Hindlimb muscle (tissue), 1 donor: ENCODE measurements at places on chromosomes 7 and 10. TPM values are rescaled to one million over a fixed set of nuclear protein-coding genes. Genes with fewer than 3 reads are reported as not detected.

GRCh38 chr10:120667276-120667675 lies 183.9 kb upstream of the WDR11 start:
- DNase-seq = no peak

DNA sequence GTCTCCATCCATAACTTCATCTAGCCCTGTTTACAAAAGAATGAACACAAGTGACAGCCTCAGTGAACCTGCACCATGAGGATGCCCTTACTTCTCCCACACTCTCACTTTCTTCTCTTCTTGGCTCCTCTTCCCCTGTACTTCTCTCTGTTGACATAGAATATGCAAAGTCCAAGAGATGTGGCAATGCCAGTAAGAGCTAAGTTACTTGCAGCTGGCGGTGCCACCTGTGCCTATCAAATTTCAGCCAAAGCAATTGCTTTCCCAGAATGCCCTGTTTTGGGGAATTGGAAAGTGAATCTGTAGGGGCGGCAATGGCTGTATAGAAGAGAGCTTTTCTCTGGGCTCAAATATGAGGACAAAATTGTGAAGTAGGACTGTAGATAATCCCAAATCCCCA lies 557.8 kb downstream of the AUTS2 start:
- DNase-seq = no peak

DNA sequence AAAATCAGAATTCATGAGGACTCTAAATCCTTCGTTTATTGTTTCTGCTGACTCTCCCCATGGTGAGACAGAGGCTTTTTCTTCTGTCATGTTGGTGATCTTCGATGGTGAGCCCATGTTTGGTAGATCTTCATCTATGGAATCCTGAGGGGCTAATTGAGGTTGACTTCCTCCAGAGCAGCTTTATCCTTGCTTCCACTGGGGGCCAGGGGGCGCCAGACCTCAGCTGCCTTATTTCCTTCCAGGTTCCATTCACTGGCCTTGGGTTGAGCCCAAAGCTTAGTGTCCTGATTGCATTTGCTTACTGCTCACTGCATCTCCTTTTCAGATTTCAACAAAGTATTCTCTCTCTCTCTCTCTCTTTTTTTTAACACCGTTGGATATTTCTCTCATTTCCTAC lies 80.7 kb downstream of the GCC1 start:
- no peak for DNase-seq

- DNase-seq = peak; percentile 68
These were observed 729 bp downstream of the DNAJB6 start for GRCh38 chr7:157337316-157338149.

- DNase-seq = peak; percentile 42
These were observed 83.7 kb upstream of the BET1 start for GRCh38 chr7:94087664-94088352.

DNA sequence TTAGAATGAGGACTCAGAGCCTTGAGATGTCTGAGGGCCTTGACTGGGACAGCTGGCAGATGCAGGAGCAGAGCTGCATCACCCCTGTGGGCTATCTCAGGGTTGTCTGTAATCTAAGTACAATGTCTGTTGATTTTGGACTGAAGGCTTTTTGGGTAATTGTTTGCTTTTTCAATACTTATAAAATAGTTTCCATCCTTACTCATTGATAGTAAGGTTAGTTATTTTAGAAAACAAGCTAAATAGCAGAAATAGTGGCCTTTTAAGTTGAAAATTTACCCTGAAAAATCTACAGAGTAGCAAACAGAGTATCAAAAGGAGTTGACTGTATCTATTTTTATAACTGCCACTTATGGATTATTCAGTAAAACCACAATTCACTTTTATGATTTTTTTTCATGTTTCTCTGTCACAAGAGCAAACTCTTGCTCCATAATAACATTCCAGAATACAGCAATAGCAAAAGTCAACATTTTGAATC lies 179.7 kb downstream of the CFTR start:
- no peak for DNase-seq

GRCh38 chr7:157612664-157613561 lies 276.1 kb downstream of the DNAJB6 start:
- peak; percentile 16 for DNase-seq

DNA sequence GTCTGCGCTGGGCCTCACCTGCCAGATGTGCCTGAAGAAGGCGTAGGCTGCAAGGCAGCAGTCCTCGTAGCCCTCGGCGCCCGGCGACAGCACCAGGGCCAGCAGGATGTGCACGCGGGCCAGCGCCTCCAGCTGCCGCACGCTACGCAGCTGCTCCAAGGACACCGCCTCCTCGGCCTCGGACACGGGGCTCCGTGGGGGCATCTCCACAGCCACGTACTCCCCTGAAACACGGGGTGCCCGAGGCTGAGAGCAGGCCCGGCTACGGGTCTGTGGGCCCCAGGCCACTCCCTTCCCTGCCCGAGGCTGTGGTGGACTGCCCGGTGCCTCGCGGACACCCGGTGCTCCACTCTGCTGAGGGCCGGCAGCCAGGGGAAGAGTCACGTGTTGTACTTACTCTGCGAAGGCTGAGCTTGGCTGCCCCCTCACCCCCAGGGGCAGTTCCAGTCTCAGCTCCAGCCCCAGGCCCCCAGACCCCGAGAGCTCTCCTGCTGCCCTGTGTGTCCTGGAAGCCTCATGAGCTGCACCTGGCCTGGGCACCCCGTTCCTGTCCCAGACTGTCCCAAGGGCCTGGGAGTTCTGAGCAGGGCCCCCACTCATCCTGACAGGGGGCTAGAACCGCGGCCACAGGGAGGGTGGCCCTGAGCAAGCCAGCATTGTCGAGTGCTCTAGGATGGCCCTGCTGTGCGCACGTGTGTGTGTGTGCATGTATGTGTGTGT lies 62.8 kb downstream of the CFAP46 start:
- peak; percentile 47 for DNase-seq

- DNase-seq = no peak
These were observed 56.2 kb upstream of the ZNF438 start for GRCh38 chr10:31087851-31088250.

DNA sequence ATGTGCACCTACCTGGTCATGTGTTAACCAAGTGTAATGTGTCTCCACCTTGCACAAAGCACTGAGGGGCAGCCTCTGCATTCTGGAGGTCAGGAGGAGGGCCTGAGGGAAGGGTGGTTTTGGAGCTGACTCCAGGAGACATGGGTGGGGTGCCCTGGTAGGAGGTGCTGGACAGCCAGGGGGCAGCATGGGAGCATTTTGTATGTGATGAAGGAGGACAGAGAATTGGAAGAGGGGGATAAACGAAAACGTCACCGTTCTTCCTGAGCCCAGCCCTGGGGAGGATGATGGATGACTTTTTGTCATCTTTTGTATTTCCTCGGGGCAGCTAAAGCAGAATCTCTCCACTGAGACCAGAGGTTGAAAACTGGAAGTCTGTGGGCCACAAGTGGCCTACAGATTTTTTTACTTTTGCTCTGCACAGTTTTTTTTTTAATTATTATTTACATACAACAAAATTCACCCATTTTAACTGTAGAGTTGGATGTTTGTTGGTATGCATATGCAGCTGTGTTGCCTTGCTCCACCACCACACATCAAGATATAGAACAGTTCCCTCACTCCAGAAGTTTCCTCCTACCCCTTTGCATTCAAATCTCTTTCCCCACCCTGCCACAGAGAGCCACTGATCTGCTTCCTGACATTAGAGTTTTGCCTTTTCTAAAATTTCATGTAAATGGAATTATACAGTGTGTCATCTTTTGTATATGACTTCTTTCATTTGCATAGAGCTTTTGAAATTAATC lies 242.5 kb downstream of the VTI1A start:
- DNase-seq = peak; percentile 33

DNA sequence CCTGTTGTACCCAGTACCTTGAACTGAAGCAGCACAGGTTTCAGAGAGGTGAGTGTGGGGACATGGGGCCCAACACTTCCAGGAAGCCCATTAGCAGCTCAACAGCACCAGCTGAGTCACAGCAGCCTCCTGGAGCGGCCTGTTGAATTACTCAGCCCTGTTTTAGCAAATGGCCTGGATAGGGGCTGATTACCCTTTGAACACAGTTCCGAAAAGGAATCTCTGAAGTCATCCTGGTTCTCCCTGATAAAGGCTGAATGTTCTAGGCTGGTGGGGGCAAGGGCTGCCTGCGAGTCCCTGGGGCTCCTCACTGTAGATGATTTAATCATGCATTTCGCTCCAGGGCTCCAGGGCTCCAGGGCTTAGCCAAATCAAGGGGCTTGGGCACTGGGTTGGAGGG lies 287.5 kb downstream of the GRID1 start:
- no peak for DNase-seq

DNA sequence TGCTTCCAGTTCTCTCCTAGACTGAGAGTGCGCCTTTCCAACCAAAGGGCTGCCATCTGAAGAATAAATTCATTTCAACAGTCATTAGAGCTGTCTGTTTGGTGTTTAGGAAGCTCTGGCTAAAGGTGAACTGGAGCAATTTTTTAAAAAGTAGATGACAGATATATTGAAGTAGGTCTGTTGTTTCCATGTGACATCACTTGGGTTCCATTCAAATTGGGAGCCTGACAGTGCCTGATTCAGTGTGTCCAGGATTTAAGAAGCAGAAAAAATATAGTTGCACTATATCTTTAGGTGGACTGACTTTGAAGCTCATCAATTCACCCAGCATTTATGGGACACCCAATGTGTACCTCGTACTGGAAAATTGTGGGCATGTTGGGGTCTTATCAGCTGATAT lies 367.7 kb downstream of the BBS9 start:
- DNase-seq = peak; percentile 47

GRCh38 chr7:93175219-93175618 lies 27.0 kb upstream of the SAMD9L start:
- no peak for DNase-seq

- no peak for DNase-seq
These were observed 7.1 kb downstream of the KIAA1549 start for GRCh38 chr7:138974103-138974502.

DNA sequence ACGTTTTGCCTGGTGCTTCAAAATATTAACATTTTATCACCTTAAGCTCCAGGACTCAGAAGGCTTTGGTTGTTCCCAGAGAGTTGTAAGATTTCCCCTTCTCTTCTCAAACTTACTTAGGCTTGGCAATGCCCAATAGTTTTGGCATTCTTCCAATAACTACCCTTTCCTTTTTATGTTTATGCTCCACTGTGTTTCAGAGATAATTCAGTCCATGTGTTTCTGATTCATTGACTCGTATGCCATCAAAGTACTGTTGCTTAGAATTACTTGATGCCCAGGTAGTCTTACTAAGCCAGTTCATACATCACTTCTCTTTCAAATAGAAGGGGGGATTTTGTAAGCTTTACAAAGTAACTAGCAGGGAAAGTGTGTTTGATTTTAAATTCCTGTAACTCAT lies 66.6 kb downstream of the AGMO start:
- DNase-seq = no peak

DNA sequence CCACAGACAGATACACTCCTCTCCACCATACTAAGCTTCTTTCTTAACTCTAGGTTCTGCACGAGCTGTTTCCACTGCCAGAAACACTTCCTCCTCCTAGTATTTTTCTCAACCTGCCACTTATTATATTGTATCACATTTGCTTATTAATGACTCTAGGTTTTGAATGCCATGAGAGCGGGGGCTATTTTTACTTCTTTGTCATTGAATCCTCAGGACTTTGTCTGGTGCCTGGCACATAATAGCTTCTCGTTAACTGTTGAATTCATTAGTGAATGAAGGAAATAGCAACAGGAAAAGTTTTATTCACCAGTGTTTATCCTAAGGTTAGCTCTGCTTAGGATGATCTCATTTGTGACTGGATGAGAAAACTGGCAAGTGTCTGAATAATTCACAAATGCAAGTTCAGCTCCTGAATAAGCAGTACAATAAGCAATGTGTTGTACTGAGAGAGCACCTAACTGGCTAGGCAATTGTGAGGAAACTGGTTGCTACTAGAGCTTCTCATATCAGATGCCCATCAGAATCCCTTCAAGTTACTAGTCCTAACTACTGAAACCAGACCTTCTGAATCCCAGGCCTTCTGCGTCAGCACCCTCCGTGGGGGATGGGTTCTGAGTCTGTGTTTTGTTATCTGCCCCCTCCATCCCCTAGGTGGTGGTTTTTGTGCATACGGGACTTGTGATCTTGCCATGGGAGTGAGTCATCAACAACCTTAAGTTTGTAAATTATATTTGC lies 92.7 kb downstream of the LSMEM1 start:
- DNase-seq = no peak

GRCh38 chr10:114767101-114767985 lies 54.2 kb upstream of the FHIP2A start:
- peak; percentile 13 for DNase-seq

GRCh38 chr7:120794106-120794729 lies 63.7 kb downstream of the TSPAN12 start:
- no peak for DNase-seq

- peak; percentile 32 for DNase-seq
These were observed 255.7 kb downstream of the TNS3 start for GRCh38 chr7:47326220-47326619.

GRCh38 chr7:27936768-27937102 lies 196.8 kb downstream of the TAX1BP1 start:
- DNase-seq = no peak

DNA sequence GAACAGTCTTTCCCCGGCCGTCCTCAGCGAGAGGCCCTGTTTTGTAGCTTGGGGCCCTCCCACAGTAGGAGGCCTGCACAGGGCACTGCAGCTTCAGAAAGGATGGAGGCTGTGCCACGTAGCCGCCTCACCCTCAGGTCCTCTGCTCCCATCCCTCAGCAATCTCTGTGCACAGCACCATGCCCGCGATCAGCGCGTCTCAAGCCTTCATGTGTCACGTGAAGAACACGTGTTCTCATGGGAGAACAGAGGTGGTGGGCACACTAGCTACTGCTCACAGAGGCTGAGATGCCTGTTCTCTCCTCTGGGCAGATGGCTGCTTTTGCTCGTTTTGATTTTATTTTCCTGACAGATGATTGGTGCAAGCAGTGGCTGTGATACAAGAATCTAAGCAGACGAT lies 8.5 kb upstream of the SHH start:
- DNase-seq = no peak

DNA sequence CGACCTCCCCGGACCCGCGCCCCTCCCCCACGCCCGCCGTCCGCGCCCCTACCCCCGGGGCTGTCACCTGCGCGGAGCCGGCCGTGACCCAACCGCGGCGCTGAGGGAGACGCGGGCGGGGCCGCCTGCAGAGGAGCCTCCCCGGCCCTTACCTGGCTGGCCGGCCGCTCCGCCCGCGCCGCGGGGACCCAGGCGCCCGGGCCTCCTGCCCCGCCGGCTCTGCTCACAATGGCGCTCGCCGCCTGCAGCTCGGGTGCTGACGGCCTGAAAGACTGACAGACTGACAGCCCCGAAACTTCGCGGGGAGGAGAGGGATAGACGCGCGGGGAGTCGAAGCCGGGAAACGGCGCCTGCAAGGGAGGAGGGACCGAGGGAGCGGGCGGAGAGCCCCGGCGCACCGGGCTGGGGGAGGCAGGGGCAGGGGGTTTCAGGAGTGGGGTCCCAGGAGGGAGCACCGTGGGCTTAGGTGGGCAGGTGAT lies 393 bp downstream of the ZNF467 start:
- no peak for DNase-seq

TRIM50 gene
- 0.57 TPM for polyA plus RNA-seq

DLX5 gene
- 0.35 TPM for polyA plus RNA-seq

SLC18A2 gene
- 0.27 TPM for polyA plus RNA-seq

HOXA5 gene
- 7.0 TPM for polyA plus RNA-seq

SEMA3A gene
- polyA plus RNA-seq = 24.0 TPM

CYP2C19 gene
- polyA plus RNA-seq = not detected

CLEC2L gene
- polyA plus RNA-seq = 1.1 TPM

CCNY gene
- 86.3 TPM for polyA plus RNA-seq

PLAC9 gene
- 75.9 TPM for polyA plus RNA-seq

MMD2 gene
- not detected for polyA plus RNA-seq
